GM12891 (cell line): ENCODE measurements at places on chromosomes 2 and 18.

GRCh38 chr18:56884511-56884910 is 233.4 kb downstream of the WDR7 start:
- DNase-seq: no peak

DNA sequence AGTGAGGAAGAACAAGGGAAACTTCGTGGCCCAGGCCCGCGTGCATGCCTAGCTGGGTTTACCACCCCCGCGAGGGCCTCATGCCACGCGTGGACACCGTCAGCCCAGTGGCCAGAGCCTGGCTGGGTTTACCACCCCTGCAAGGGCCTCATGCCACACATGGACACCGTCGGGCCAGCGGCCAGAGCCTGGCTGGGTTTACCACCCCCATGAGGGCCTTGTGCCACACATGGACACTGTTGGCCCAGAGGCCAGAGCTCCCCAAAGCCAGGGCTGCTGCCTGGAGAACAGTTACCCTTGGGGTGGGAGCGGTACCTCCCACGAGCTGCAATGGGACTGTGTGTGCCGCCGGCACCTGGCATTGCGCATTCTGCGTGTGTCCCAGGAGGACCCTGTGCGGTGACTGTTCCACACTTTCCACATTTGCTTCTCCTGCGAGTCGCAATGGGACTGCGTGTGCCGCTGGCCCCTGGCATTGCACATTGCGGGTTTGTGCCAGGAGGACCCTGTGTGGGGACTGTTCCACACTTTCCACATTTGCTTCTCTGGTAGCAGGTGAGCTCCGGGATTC is 105.6 kb upstream of the CTDP1 start:
- no peak for DNase-seq

DNA sequence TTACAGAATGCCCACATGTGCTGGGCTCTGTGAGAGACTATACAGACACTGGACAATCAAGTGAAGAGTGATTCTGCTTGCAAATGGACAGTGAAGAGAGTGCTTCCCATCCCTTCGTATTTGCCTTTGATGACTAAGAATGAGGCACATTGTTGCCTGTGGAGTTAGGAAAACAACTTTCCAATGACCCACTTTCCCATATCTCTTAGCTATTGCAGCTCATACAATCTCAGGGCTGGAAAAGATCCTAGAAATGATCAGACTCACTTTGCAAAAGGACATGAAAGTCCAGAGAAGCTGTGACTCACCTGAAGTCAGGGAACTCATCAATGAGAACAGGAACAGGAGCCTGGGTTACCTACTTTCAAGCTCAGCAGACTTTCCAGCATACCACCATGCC is 440.5 kb upstream of the TCF4 start:
- DNase-seq: no peak

- no peak for DNase-seq
Measured at GRCh38 chr2:67701011-67701410, 303.9 kb downstream of the ETAA1 start.

GRCh38 chr18:63402246-63403162 is 19.8 kb downstream of the VPS4B start:
- no peak for DNase-seq

DNA sequence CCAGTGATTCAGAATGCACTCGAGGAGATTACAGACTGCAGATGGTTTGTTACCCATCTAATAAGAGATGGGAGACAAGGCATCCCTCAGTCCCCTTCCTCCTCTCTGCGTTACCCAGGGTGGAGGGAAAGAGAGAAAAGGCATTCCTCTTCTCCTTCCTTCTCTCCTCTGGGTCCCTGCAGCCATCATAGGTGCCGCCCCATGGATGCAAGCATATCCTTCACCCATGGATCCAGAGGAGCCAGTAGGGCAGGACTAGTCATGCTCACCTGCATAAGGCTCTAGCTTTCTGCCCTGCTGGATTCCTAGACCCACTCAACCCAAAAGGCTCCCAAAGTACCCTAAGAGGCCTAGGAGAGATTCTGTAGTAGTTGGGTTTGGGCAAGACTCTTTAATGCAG is 20.4 kb downstream of the CMPK2 start:
- no peak for DNase-seq

DNA sequence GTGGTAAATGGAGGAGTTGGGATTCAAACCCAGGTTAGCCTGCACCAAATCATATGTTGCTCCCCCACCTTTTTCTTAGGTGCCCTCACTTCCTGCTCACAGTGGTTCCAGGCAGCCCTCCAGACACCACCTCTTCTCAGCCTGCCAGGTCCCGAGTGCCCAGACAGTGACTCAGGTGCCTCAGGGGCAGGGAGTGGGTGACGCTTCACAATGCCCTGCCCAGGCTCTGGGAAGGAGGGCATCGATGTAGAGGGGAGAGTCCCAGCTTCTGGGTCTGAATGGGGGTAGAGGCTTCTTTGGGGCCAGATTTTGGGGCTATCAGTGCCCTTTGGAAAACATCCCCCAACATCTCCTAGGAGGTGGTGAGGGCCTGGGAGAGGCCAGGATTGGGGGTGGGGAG is 5.2 kb upstream of the DNAJB2 start:
- DNase-seq: no peak

DNA sequence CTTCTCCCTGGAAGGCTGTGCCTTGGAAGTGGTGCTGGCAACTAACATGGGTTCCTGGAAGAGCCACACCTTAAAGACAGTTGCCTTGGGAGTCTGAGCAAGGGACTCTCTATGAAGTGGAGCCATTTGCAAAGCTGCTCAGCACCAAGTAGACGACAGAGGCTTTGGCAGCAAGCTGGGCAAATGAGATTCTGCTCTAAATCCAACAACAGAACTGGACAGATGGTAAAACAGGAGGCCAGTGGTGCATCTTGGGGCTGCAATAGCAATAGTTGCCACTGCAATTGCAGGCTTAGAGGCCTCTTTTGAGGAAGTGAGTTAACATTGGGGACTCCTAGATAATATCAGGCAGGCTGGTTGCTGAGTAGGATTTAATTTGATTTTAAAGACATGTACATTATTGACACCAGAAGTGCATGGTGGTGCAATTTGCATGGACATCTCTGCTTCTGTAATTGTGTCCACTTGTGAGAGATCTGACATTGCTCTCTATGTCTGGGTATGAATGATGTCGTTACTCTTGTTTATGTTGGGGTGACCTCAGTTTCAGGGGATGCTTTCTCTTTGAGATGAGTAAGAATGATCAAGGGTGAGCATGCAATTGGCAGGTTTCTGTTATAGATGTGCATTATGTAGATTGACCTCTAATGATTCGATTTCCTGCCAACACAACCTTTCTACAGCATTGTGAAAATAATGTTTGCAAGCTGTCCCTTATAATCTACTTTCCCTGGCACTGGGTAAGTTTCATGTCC is 568.3 kb upstream of the MEX3C start:
- no peak for DNase-seq

DNA sequence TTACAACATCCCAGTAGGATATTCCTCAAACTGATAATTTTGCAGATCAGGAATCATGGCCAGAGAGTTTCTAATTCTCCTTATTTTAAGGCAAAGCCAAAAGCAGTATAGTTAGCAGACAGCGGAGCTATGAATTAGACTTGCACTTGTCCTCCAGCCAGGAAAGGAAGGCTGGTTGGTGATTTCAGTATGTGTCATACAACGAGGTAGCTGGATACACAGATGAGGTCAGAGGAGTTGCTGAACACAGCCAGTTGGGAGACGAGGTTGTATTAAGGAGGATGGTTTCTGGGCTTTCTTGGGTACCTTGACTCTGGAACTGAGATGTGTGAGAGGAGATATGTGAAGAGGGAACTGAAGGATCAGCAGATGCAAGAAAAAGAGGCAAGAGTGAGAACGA is 185.2 kb downstream of the SOX11 start:
- no peak for DNase-seq

DNA sequence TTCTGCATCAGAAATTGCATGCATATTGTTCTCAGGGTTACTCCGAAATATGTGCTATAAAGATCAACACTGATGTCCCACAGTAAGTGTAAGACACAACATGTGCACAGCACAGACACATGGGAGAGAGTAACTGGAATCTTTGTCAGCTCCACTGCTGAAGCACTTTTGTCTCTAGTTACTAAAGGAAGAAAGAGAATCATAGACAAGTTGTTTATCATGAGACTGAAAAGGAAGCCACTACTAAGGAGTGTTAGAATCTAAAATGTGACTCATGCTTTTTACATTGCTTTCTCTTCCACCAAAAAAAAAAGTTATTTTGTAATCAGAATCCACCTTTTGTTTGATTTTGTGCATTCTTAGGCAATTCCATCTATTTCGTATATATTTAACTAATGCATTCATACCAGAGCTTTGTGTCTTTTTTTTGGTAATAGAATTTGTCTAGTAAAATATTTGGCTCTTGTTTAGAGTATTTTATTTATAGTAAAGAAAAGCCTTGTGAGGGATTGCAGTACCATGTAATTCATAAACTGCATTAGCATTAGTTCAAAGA is 502.4 kb downstream of the FBXO15 start:
- DNase-seq: no peak

DNA sequence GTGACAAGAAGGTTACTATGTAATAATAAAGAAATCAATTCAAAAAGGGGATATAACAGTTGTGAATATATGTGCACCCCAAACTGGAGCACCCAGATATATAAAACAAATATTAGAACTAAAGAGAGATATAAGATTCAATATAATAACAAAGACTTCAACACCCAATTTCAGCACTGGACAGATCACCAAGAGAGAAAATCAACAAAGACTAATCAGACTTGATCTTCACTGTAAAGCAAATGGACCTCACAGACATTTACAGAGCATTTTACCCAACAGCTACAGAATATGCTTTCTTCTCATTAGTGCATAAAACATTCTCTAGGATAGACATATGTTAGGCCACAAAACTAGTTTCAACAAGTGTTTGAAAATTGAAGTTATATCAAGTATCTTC is 287.7 kb downstream of the DSC3 start:
- no peak for DNase-seq
